Astrocyte of the hippocampus (primary cell): ENCODE measurements at places on chromosomes 5 and 9.
A peak's percentile ranks its signal among the peaks of the same experiment; 100 is the strongest.

GRCh38 chr9:4430432-4431261, 59.6 kb upstream of the SLC1A1 start:
- peak; percentile 12 for DNase-seq

DNA sequence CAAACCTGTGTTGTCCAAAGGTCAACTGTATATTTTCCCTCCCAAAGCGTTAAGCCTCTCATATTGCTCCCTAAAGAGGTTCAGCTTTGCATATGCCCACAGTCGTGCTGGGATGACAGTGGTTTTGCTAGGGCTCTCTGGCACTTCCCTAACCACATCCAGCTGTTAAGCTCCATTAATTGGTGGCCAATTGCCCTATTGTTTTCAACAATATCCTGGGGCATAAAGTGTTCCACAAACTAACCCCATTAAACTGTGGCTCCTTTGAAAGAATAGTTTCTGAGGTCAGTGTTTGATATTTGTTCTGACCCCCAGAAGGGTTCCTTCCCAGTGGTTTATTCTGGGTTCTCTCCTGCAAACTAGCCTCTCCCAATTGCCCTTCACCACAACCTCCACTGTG, 194.5 kb downstream of the HSD17B3 start:
- no peak for DNase-seq

GRCh38 chr9:98644011-98644410, 64.7 kb downstream of the GABBR2 start:
- DNase-seq = no peak

- DNase-seq = no peak
Measured at GRCh38 chr5:201672-202071, 10.4 kb downstream of the LRRC14B start.

DNA sequence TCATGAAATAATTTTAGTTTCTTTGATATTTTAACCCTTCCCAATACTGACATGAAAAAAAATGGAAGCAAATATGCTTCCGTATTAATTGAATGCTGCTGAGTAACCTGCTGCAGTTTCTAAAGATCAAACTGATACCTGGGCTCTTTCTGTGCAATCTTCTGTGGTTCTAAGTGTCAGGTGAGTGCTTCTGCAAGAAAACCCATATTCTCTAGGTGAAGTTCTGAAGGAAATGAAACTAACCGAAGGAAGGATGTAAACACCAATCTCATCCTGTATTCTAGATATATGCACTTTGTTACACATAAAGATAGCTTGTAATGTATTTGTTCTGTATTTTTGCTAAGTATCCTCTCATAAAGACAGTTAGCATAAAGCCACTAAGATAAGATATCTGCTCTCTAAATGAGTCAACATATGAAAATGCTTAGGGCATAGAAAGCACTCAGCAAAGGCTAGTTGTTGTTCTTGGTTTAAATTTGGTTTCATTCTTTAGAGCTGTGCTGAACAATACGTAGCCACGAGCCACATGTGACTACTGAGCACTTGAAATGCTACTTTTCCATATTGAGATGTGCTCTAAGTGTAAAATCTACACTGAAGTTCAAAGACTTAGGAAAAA, 52.0 kb downstream of the ITGA2 start:
- DNase-seq = peak; percentile 23

GRCh38 chr5:143524338-143524945, 121.0 kb upstream of the NR3C1 start:
- DNase-seq = no peak

DNA sequence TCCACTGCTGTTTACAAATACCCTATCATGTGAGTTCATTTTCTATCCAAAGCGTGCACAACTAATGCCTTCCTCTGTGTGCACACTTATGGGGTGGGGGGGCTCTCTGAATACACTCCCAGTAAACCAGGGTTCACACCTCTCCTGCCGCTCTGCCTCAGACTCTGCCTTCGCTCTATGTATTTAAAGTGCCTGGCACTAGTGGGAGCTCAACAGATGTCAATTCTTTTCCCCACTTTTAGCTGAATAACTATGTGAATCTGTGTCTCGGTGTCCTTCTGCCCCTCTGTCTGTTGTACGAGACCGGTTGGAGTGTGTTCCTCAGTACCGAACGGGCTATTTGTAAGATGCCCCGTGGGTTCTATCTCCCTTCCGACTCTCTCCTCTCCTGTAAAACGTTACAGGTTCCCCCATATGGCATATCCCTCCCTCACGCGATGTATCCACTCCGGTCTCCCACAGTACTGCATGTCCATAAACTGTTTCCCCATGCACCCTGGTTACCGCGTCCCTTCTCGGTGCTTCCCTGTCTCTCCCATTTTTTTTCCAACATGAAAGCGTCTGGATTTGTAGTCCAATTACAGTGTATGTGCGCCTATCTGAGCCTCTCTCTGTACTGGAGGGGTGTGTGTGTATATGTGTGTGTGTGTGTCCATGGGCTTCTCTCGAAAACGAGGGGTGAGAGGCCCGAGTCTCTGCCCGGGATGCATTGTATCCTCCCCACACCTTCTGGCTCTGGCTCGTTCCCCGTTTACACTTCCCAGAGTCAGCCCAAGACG, 1.6 kb downstream of the ELL2 start:
- peak; percentile 65 for DNase-seq

- peak; percentile 95 for DNase-seq
Measured at GRCh38 chr5:54743997-54744788, 226.6 kb downstream of the SNX18 start.

DNA sequence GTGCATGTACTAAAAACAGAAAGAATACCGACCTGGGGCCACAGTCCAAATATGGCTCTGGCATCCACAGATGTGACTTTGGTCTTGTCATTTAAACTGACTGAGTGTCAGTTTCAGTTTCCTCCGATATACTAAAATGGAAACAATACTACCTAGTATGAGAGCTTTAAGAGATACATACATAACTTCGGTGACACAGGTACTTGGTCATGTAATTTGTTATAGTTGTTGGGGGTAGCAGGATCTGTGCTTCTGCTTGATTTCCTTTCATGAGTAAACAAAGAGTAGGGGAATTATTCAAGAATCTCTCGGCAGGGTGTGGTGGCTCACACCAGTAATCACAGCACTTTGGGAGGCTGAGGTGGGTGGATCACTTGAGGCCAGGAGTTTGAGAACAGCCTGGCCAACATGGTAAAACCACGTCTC, 32.1 kb downstream of the MTMR12 start:
- no peak for DNase-seq

DNA sequence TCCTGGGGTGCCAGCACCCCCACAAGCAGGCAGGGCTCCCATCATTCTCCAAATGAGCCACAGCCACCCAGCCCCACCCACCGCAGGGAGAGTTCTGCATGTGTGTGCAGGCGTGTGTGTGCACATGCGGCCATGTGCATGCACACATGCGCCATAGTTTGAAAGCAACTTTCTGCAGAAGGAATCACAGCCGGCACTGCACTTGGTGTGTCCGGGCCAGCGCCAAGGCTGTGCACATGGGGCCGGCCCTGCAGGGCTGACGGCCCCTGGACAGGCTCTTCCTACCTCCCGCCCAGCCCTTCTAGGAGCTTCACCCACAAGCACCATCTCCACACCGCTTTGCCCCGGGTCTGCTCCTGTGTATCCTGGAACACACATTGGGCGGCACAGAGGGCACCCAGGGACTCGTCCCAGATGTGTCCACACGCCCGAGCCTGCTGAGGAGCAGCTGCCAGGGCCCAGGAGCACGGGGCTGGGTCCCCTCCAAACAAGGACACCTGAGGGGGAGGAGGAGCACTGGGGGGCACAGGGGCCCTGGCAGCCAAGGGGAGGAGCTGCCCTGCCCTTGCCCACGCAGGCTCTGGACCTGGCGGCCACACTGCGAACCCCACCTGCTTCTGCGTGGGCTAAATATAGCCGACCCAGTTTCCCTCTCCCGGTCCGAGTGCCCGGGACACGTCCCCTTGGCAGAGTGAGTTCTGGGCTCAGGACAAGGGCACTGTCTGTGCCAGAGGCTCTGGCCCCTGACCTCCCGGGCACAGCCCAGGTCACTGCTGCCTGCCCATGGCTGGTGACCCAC, 19.1 kb downstream of the TPPP start:
- DNase-seq = no peak

GRCh38 chr9:99044827-99045226, 60.1 kb upstream of the TGFBR1 start:
- peak; percentile 47 for DNase-seq

GRCh38 chr5:95825495-95825894, 3.0 kb upstream of the GLRX start:
- no peak for DNase-seq

- peak; percentile 32 for DNase-seq
Measured at GRCh38 chr5:111277061-111277460, 52.9 kb downstream of the CAMK4 start.
